Right lung (tissue), 10 donors: ENCODE measurements at places on chromosomes 2 and 18. TPM values are rescaled to one million over a fixed set of nuclear protein-coding genes. Genes with fewer than 3 reads are reported as not detected.

DNA sequence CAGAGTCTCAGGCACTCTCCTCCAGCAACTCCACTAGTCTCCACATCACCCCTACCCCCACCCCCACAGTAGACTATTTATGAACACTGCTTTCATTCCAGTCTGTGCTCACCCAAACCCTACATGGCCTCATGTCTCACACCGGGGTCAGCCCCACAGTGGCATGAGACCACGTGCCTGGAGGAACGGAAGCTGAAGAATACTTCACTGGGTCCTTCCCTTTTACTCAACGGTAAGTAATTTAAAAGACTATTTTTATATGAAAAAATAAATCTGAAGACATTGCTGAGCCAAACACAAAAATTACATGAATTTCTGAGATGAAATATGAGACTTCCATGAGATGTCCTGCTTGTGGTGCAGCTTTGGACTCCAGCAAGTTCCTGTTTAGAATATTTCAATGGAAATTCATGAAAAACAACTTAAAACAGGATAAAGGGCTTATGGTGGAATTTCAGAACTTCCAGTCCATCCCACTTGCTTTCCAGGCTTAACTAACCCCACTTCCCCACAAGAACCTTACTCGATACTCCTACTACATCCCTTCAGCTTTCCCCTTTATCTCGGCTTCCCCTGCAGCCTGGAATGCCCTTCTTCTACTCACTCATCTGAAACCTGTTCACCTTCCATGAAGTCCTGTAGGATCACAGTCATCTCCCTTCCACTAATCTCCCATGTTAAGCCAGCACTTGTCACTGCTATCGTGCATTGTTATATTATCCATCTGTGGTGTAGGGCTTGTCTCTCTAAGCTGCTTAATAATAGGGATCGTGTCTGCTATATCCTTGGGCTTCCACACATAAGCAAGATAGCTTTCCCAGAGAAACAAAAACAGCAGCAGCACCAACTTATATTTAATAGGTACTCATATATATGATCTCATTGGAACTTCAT, 47.9 kb downstream of the SLC14A1 start:
- no peak for DNase-seq

GRCh38 chr2:201114846-201115245, 1.1 kb upstream of the CFLAR start:
- no peak for DNase-seq

DNA sequence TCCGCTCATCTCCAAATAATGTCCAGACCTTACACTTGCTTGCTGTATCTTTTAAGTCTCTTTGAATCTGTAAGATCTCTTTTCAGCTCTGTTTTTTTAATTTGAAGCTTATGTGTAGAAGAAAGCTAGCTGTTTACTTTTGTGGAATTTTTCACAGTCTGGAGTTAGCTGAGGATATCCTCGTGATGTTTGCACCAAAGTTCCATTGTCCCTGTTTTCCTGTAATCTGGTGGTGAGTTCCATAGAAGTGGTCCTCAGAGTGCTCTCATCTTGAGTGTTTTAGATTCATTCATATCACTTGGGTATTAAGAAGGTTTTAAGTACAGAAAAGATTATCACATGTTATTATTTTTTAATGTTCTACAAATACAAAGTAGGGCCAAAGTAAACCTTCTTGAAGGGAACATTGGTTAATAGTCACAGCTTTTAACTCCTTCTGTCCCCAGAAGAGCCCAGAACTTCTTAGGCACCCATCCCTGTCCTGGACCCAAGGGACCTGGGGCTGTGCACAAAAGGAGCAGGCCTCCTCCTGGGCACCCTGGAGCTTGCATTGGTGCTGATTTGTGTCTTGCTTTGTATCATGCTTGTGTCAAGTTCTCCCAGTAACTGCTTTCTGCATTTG, 15.0 kb downstream of the MLPH start:
- DNase-seq, result no peak

- DNase-seq, result no peak
These were observed 122.1 kb downstream of the RPIA start for GRCh38 chr2:88813612-88814011.

DNA sequence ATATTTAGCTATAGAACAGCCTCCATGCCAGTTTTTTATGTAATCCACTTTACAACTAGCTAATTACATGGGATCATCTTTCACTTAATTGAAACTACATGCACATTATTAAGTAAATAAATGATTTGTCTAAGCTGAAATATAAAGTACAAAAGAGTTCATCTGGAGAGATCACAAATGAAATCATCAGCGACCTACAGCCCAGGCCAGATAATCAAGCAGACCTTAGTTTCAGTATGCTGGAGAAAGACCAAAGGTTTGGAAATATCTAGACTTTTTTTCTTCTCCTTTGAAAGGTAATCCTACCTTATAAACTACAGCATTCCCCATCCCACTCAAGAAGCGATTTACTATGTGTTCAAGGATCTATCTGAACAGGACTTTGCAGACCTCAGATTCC, 26.5 kb downstream of the FIGN start:
- no peak for DNase-seq

- DNase-seq, result no peak
These were observed 8.1 kb upstream of the SOS1 start for GRCh38 chr2:39128919-39129391.

The GLI2 gene
- polyA plus RNA-seq, result 16.1 TPM

The CLEC4F gene
- polyA plus RNA-seq, result 0.05 TPM

GRCh38 chr2:172917716-172918115, 157.9 kb upstream of the MAP3K20 start:
- DNase-seq, result no peak

DNA sequence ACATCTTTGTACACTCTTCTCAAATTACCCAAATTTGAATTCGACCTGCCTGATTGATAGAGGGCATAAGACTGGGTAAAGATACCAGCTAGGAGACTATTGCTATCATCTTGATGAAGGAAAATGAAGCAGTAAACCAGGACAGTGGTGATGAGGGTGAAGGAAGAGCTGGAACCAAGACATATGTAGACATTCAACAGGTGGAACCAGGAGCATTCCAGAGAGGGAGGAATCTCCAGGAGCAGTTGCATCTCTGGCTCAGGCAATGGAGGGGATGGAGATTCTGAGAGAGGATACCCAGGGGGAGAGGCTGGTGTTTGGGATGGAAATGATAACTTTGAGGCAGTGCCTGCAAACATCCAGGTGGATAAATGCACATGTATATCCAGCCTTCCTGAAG, 41.6 kb downstream of the SDC1 start:
- no peak for DNase-seq

DNA sequence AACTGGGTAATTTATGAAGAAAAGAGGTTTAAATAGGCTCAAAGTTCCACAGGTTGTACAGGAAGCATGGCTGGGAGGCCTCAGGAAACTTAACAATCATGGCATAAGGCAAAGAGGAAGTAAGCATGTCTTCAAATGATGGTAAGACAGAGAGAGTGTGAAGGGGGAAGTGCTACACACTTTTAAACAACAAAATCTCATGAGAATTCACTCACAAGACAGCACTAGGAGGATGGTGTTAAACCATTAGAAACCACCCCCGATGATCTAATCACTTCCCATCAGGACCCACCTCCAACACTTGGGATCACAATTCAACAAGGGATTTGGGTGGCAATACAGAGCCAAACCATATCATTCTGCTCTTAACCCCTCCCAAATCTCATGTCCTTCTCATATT, 34.9 kb downstream of the CFAP210 start:
- DNase-seq, result no peak

DNA sequence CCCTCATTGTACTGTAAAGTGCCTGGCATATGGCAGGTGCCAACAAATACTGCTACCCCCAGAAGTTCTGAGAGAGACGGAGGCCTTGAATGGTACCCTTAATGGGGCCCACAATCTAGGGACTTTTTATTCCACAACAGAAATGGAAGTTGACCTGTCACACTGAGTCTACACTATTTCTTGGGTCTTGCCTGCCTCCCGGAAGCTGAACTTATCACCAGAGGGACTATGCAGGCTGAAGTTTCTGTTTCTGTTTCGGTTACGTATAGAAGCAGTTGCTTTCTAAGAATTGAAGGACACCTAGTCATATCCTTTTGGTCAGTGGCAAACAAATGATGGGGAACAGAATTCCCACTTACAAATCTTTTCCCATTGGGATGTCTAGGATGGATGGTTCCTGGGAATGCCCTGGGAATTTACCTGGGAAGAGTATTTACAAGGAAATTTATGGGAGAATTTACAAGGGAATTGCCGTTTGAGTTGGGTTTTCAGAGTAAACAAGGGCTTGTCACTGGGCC, 74.2 kb downstream of the HS1BP3 start:
- DNase-seq, result no peak

The PTPRM gene
- 93.0 TPM for polyA plus RNA-seq

GRCh38 chr2:96770442-96771202, 9.9 kb downstream of the CNNM4 start:
- DNase-seq, result no peak

GRCh38 chr2:19868224-19868623, 33.6 kb downstream of the TTC32 start:
- no peak for DNase-seq

The MERTK gene
- polyA plus RNA-seq, result 12.7 TPM

The IL1B gene
- 0.37 TPM for polyA plus RNA-seq

GRCh38 chr2:62785810-62786597, 80.5 kb downstream of the EHBP1 start:
- no peak for DNase-seq

DNA sequence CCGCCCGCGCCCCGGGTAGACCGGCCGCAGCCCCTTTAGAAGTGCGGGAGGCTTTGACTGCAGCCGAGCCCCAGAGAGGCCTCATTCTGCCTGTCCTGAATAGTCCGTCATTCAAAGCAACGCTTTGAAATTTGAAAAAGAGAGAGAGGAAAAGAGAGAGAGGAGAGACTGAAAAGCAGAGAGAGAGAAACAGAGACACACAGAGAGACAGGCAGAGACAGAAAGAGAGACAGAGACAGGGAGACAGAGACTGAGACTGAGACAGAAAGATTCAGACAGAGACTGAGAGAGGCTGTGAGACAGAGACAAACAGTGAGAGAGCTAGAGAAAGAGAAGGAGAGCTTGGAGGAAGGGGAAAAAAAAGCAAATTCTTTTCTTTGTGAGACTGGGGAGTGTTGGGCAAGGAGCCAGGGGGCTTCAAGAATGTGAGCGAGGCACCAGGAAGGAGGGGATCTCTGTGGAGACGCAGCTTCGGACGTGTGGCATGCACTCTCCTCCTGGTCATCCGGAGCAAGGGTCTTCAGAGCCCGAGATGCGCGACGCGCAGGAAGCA, 73.1 kb downstream of the MYCN start:
- no peak for DNase-seq

The PRKRA gene
- 84.2 TPM for polyA plus RNA-seq

GRCh38 chr2:119315241-119315925, 51.3 kb downstream of the C2orf76 start:
- DNase-seq, result no peak

The SCYGR5 gene
- not detected for polyA plus RNA-seq

DNA sequence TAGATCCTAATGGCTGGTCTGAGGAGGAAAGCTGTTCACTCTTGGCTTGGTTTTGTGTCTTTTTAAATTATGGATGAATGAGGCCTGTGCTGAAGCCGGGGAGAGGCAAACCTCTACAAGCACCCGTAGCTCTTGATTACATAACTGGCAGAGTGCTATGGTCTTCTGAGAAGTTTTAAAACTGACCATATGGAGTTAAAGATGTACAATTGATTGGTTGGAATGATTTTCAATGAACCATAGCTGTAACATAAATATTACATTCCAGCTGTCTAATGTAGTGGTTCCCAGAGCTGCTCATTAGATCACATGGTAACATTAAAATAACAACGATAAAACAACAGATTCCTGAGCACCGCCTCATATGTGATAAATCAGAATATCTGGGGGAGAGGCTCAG, 71.1 kb upstream of the MAP4K3 start:
- peak; percentile 55 for DNase-seq

DNA sequence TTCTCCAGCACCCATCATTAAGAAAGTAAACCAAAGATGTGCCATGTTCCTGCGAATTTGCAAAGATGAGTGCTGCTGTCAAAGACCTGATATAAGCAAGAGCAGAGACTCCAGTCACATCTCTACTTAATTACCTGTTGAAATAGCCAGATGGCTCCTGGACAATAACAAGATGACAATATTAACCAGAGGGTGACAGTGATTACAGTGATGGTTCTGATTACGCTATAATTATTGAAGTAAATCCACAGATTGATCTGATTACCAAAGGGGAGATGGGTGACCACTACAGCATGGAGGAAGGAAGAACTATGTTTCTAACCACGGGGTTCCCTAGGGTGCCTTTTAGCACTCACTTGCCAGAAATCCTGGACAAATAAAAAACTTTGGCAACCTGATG, 36.5 kb upstream of the AFF3 start:
- DNase-seq, result no peak

DNA sequence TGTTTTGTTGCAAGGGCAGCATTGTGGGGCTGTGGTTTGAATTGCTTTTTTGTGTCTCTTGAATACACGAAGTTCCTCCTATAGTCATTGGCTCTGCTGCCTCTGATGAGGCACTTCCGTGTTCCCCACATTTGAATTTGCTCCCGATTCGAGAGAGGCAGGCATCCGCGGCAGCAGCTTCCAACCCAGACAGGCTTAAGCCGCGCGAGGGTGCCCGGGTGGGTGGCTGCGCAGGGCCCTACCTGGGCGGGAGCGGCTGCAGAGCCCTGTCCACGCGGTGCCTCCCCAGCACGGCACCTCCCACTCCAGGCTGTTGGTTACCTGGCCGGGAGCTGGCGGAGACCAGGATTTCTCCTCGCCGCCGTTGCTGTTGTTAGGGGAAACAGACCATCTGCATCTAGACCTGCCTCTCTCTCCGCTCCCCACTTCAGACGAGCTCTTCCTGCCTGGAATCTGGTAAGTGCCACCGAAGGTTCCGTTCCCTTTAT, 151.3 kb downstream of the NEDD4L start:
- no peak for DNase-seq

DNA sequence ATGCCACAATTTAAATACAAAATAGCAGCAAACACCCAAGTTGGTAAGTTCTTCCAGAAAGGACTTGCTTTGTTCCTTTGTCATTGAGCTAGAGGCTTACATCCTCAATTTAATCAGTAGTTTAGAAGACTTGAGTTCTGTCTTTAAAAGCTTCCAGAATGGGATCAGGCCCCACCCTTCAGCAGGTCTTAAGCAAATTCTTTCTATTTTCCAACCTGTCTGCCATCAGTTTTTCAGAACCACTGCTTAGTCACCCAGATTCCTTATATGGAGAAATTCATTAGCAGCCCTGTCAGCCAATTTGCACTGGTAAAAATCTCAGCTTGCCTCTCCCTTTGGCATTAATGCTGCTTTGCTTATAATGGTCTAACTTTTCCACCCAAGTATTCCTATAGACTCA, 263.6 kb upstream of the HNMT start:
- no peak for DNase-seq

The BOK gene
- 14.8 TPM for polyA plus RNA-seq
